ENCODE measurements at places on chromosomes 5 and 9.

DNA sequence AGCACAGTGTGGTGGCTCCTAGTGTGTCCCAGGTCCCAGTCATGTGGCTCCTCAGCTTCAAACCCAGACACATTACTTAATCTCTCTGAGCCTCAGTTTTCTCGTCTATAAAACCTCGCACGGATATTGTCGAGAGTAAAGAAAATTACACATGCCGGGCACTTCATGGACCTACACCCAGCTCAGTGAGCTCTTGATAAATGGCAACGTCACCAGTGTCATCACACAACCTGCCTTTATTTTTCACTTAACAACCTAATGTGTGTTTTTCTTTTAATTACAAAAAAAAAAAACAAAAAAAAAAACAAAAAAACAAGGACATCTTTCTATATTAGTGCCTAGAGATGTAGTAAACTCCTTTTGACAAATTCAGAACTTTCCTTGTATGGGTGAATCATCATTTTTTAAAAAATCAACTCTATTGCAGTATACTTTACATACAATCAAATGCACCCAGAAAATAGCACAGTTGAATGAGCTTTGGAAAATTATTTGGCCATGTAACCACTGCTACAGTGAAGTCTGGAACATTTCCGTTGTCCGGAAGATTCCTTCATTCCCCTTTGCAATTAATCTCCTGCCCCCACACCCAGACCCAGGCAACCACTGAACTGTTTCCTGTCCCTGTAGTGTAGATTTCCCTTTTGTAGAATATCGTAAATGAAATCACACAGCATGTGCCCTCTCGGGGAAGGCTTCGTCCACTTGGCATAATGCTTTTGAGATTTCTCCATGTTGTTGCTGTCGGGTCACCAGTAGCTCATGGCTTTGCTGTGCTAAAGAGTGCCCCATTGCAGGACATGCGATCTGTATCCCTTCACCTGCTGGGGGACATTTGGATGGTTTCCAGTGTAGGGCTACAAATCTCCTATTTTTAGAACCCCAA, 100.4 kb upstream of the LARP1 start:
- DNase-seq: no peak

GRCh38 chr9:100525563-100525962, 52.3 kb upstream of the CAVIN4 start:
- DNase-seq: peak; percentile 2

GRCh38 chr5:96537386-96537785, 104.3 kb upstream of the PCSK1 start:
- no peak for DNase-seq

DNA sequence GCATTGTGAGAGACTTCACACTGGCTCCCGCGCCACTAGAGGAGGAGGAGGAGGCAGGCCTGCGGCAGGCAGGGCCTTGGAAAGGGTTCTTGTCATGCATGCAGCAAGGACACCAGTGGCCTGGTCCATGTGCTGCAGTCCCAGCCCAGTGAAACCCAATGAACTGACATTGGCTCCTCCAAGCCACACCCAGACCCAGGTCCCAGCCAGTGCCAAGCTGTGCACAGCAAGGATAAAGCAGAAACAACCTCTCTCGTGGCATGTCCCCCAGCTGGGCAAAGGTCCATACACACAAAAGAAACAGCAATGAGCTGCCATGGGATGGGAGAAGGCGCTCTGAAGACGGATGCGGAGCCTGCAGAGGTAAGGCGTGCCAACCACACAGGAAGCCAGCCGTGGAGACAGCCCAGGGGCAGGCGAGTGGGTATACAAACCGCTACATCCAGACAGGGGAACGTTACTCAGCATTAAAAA, 89.2 kb downstream of the SEMA4D start:
- DNase-seq: no peak

DNA sequence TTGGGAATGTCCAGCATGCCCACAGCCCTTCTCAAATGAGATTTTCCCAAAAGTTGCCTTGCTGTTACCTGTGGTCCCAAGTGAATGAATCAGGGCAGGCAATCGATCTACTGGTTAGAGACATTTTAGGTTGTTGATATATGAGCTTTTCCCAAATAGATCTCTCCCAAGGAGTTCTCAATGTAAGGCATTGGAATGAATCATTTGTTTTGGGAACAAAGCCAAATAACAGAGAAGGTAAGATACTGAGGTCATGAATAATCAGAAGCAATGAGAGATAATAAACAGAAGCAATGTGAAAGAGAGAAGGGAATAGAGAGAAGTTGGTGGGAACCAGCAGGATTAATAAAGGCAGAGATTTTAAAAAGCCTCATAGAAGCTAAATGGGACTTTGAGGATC, 93.6 kb upstream of the FER start:
- no peak for DNase-seq

DNA sequence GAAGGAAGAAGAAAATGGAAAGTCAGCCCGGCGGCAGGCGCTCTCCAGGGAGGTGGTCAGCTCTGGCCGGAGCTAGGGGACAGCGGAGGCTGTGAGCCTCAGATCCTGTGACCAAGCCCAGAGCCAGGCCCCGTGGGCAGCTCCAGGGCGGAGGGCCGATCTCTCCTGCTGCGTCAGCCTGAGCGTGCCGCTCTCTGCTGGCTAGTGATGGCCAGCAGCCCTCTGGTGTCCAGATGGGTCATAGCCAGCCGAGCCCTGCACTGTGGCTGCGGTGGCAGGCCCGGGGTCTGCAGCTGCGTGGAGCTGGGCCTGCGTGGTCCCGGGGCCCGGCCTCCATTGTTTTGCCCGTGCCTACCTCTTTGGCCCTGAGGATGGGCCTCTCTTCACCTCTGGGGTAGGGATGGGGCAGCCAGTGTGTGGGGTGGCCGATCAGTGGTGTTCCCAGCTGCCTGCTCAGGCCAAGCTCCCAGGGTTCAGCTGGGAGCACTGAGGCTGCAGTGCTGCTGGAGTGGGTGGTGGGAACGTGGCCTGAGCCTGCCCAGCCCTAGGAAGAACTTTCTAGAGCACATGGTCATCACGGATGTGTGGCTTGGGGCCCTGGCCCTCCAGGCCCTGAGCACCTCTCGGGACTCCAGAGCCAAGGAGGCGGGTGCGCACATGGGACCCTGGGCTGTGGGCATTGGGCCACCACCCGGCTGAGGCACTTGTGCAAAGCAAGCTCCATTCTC, 17.1 kb upstream of the NRARP start:
- DNase-seq: no peak

DNA sequence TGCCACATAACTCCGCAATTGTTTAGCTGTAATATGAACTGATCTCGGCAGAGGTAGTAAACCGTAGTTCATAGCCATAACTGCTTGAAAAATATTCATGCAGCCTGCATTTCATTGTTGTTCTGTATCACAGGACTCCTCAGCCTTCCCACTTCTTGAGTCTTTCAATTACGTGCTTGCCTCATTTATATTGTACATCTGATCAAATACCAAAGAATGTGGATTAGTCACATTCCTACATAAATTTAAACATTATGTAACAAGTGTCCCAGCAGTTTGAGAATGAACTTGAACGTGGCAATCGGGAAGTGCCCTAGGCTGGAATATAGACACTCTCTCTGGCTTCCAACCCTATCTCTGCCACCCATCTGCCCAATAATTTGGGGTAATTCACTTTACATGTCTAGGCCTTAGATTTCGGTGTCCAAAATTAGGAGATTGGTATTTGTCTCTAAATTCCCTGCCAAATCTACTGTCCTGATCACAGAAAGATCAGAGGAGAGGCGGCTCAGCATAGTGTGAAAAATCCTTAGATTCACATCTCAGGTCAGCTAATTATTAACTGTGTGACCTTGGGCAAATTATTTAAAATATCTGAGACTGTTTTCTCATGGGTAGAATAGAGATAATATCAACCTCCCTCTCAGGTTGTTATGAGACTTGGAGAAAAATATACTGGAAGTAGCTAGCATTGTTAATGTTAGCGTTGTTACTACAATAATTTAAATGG, 215.1 kb upstream of the RFX3 start:
- DNase-seq: no peak

DNA sequence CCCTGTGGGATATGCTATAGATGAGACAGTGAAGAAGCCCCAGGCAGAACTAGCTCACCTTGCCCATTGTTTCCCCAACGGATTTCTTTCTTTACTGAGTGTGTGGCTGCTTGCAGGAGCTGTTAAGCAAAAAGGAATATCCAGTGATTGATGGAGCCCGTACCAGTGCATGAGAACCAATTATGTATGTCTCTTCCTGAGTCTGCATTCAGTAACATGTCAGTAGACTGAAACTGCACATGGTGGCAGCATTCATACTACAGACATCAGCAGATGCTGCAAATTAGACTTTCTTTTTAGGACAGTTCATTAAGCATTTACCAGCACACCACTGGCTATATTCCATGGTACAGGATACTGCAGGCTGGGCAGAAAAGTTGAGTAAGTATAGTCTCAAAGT, 90.3 kb upstream of the PLCXD3 start:
- no peak for DNase-seq

DNA sequence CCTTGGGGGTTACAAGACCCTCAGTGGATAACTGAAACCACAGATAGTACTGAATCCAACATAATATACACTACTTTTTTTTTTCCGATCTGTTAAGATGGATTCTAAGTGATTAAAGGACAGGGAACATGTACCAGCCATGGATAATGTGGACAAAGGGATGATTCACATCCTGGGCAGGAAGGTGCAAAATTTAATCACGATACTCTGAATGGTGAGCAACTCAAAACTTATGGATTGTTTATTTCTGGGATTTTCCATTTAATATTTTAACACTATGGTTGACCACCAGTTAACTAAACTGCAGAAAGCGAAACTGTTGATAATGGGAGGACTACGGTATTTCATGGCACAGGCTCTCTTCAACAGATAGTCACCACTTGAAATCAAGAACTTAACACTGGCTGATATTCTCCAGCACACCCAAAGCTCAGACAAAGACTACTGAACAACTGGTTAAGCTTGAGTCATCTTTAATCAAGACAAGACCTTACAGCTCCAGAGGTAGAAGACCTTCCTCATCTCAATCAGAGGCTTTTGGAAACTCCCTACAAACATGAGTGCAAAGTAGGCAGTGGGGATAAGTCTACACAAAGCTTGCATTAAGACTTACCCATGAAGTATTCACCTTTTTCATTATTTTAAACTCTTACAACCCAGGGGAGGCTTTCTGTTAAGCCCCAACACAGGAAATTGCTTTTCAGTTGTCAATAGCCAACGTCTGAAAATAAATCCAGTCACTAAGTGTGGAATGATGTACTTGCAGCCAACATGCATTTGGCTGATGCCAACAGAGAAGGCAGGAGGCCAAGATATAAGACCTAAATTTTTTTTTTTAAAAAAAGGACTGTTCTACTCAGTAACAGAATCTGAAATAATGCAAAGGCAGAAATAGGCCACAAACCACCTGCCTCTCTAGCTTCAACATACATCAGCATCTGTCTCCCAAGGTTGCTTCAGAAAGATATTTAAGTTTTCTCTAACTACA, 78.7 kb downstream of the ELAVL2 start:
- DNase-seq: no peak

DNA sequence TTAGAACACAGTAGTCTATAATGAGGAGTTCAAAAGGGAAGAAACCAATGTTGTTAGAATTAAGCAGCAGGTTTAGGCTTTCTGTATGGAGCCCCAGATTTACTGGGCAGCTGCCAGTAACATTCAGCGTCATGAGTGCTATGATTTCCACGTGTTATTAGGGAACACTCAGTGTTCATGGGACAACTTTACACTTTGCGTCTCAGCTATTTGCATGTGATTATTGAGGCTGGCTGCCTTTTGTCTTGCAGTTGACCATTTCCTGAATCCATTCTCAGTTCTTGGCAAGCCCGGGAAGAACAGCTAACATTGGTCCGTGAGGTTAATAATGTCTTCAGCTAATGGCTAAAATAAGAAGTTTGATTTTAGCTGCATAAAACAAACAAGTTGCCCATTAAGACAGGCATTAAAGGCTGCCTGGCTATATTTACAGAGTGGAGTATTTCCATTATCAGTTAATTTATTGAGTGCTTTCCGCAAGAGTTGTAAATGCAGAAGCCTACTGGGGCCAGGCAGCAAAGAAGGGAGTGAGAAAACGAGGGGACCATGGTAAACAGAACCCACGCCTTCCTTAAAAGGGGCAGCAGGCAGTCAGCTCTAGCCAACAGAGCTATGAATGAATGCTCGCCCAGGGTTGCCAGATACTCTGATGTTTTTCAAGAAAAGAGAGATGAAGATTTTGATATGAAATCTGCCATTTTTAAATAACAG, 120.9 kb downstream of the PIP5K1B start:
- DNase-seq: no peak

DNA sequence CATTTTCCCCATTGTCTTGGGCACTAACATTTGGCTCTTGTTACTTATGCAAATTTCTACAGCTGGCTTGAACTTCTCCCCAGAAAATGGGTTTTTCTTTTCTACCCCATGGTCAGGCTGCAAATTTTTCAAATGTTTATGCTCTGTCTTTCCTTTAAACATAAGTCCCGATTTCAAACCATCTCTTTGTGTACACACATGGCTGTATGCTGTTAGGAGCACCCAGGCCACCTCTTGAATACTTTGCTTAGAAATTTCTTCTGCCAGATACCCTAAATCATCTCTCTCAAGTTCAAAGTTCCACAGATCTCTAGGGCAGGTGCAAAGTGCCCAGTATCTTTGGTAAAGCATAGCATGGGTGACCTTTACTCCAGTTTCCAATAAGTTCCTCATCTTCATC, 45.6 kb downstream of the NLN start:
- DNase-seq: no peak

DNA sequence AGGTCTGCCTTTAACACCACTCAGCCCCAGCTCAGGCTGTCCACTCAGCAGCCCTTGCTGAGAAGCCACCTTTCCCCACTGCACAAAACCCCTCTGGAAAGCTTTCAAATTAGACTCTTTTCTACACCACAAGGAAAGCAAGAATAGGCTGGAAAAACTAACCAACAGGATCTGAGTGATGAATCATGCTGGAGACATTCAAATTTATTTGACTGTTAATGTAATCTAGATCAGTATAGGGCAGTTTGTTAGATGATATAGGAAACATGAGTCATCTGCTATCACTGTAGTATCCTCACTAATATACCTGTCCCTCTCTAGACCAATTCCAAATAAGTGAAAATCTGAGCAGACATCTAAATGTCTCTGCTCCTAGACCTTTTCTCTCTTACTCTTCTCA, 127.8 kb upstream of the PAM start:
- DNase-seq: peak; percentile 42

- no peak for DNase-seq
Measured at GRCh38 chr5:95172659-95173058, 112.2 kb downstream of the MCTP1 start.

- peak; percentile 5 for DNase-seq
Measured at GRCh38 chr5:115243412-115243811, 19.3 kb downstream of the PGGT1B start.

- DNase-seq: no peak
Measured at GRCh38 chr9:127197861-127198430, 66.6 kb upstream of the GARNL3 start.

GRCh38 chr5:29143266-29143665, 2050.2 kb upstream of the CDH6 start:
- no peak for DNase-seq
